Lower leg skin (tissue), 4 donors: ENCODE measurements at places on chromosomes 4 and X.

DNA sequence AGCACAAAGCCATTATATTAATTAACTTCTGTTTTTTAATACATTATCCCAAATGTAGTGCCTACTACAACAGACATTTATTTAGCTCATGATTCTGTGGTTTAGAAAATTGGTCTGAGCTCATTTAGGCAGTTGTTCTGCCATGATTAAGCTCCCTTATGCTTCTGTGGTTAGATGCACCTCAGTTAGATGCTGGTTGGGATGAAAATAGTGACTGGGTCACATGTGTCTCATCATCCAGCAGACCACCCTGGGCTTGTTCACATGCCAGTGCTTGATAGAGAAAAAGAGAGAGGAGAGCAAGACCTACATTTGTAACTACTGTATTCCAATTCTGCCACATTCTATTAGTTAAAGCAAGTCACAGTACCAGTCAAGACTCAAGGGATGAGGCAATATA is 376.4 kb upstream of the GNPDA2 start:
- DNase-seq, result no peak

- no peak for DNase-seq
Observed at GRCh38 chr4:189090174-189090814, 850.4 kb upstream of the FRG1 start.

- DNase-seq, result no peak
Observed at GRCh38 chrX:149040873-149041535, 464.1 kb downstream of the IDS start.

DNA sequence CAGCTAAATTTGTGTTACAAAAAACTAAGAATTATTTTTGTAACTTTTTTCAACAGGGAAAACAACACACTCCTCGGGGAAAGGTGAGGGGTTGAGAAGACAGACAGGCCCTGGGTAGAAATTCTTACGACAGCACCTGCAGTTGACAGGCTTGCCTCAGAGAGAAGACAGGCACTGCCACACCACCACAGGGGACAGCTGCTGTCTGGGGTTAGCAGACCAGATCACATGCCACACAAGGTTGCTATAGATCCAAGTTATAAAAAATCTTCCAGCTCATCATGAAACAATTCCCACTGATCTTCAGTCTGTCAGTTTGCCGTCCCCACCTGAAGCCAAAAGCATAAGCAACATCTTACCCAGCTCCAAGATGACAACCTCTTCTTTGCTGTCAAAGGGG is 143.2 kb upstream of the ZCCHC13 start:
- no peak for DNase-seq

GRCh38 chrX:14228611-14229010 is 198.9 kb upstream of the GEMIN8 start:
- no peak for DNase-seq

- no peak for DNase-seq
Observed at GRCh38 chr4:111945014-111945413, 200.2 kb upstream of the FAM241A start.

DNA sequence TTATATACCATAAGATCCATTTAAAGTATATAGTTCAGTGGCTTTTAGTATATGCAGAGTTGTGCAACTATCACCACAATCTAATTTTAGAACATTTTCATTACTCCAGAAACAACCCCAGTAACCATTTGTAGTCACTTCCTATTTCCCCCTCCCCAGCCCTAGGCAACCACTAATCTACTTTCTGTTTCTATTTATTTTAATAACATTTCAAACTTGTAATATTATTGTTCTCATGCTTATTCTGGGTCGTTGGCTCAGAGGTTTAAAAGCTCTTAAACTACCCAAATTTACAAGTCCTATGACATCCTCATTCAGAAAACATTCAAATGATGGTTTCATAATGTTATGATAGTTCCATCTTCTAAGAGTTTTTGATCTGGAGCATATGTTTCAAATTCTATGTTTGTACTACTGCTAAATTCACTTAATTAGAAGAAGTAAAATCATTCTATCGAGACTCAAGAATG is 18.4 kb downstream of the XIAP start:
- DNase-seq, result no peak

GRCh38 chr4:171235521-171235920 is 577.7 kb upstream of the GALNTL6 start:
- DNase-seq, result no peak

- no peak for DNase-seq
Observed at GRCh38 chr4:146514651-146515357, 6.9 kb downstream of the SLC10A7 start.

DNA sequence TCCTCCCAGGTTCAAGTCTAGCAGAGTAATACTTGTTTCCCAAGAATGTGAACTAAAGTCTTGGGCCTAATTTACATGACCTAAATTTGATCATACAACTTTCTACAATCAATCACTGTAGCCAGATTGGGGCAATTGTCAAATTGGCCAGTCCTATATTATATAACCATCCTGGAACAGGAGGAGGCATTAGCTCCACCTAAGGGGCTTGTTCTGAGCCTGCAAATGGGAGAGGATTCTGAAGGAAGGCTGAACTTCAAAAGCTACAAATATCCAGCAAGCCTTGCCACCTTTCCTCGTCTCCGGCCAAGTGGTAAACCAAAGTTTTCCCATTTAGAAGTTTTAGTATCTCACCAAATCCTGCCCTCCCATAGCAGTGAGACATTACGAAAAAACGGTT is 1289.6 kb upstream of the TENM3 start:
- no peak for DNase-seq

DNA sequence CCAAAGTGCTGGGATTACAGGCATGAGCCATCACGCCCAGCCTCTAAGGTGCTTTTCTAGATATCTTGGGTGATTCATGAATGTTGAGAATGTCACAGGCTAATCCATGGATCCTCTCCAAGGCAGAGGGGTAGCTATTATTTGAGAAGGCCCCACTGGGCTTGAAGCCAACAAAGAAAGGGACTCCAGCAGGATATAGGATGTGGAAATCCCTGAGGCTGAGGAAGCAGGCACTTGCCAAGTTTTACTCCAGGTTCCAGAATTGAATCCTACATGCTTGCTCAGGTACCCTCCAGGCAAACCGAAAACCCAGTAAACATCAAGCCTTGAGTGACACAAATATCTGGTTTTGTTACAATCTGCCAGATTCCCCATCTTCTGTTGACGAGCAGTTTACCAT is 15.8 kb downstream of the NLGN3 start:
- DNase-seq, result no peak

DNA sequence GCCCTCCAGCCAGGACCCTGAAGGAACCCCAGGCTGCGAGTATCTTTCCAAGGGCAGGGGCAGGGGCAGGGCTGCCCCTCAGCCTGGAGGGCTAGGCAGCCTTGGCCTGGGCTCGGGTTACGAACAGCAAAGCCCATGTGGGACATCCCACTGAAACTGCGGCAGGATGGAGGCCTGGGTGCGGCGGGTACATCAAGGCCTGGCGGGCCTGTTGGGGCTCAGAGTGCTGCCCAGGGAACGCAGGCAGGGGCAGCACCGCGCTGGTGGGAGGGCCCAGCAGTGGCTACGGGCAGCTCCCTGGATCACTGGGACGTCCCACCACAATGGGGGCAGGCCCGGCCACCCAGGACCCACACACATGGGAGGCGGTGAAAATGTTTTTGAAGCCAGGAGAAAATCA is 10.9 kb downstream of the NAT8L start:
- DNase-seq, result no peak

- no peak for DNase-seq
Observed at GRCh38 chrX:55005256-55005655, 5.1 kb downstream of the APEX2 start.

GRCh38 chr4:118175506-118175905 is 141.2 kb downstream of the NDST3 start:
- no peak for DNase-seq

GRCh38 chrX:20857746-20858145 is 516.5 kb upstream of the CNKSR2 start:
- DNase-seq, result peak; percentile 21

DNA sequence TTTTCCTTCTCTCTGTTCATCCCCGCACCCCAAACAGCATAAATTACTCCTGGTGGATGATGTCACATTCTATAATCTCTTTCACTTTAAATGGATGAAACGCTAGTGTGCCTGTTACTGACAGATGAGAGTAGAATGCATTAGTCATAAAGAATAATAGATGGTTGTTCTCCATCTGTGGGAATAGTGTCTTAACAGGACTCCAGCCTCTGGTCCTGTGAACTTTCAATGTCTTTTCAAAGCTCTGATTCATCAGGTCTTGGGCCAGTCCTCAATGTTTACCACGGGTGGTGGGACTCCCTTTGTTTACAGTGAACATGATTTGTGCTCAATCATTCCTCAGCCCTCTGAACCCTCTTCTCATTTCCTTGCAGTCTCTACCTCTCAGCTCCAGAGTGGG is 182.6 kb downstream of the GABRB1 start:
- no peak for DNase-seq

DNA sequence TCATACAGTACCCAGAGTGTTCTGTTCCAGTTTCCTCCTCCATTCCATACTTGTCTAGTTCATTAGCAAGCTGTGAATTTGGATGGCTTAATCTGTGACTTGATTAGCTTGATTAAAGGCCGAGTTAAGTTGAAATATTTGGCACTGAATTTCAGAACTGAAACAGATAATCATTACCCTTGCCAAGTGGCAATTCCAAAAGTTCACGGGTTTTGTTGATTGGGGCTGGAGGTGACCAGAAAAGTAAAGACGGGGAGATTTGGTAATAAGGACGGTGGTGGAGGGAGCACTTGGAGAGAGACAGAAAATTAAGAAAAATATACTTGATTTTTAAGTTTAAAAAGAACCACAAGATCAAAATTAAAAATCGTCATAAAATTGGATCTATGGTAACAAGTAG is 21.9 kb upstream of the KLHL2 start:
- DNase-seq, result no peak

- DNase-seq, result no peak
Observed at GRCh38 chr4:79199743-79200142, 126.1 kb downstream of the NAA11 start.

DNA sequence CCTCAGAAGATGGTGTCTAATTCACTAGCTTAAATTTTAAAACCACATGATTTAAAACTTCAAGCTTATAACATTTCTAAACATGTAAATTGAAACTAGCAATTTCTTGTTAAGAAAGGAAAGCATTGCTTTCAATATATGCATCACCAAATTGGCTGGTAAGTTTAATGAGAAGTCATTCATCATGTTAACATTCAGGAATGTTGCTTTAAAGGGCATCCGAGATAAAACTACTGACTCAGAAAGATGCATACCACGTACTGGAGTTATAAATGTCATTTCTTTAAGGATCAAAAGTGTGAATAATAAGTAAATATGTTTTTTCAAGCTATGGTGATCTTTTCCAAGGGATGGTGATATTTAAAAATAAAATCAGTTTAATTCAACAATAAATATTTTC is 83.3 kb upstream of the VCX2 start:
- DNase-seq, result no peak

- no peak for DNase-seq
Observed at GRCh38 chr4:65635051-65635821, 35.1 kb downstream of the EPHA5 start.

GRCh38 chrX:22652596-22652995 is 347.2 kb upstream of the DDX53 start:
- DNase-seq, result no peak

DNA sequence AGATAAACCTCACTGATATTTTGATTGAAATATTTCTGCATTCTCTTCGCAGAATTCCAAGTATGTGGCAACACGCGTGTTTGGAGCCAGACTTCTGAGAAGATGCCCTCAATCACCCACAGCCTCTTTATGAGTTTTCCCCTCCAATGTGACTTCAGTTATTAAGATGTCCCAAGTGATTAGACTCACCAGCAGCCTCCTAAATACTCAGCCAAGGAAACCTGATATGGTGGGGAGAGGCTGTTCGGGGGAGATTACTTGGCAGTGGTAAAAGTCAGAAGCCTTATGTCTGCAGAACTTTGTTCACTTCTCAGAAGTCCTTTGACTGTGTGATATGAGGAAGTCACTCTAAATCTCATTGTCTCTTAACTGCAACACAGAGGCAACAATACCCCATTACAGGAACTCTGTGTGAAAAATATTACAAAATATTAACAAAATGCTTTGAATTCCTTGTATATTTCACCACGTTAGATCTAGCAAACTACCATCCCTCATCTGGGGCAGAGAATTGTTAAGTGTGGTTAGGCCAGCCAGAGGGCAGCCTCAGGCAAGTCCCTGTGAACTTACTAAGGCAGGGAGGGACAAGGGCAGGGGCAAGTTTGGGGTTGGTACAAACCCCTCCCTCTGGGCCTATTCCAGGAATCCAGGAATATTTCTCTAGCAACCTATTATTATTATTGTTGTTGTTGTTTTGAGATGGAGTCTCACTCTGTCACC is 151.4 kb upstream of the USP9X start:
- peak; percentile 15 for DNase-seq

GRCh38 chrX:13194291-13195103 is 125.4 kb downstream of the ATXN3L start:
- no peak for DNase-seq

DNA sequence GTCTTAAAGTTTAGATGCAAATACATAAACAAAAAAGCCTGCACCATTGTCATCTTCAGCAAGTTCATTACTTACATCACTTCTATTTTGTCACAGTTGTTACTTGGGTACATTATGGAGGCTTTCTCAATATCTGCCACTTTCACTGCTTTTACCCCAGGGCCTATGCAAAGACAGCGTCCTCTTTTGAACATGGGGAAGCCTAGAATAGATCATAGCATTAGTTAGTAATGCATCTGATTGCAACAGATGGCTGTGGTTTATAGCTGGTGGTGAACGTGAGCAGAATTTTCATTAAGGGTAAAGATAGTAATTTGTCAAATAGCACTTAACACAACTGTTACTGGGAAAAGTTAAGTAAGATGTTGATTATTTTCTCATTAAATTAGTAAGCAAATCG is 729 bp downstream of the CXCL11 start:
- no peak for DNase-seq

GRCh38 chr4:42167709-42168108 is 15.3 kb upstream of the BEND4 start:
- DNase-seq, result no peak

GRCh38 chrX:149205937-149206336 is 299.2 kb downstream of the IDS start:
- DNase-seq, result no peak

DNA sequence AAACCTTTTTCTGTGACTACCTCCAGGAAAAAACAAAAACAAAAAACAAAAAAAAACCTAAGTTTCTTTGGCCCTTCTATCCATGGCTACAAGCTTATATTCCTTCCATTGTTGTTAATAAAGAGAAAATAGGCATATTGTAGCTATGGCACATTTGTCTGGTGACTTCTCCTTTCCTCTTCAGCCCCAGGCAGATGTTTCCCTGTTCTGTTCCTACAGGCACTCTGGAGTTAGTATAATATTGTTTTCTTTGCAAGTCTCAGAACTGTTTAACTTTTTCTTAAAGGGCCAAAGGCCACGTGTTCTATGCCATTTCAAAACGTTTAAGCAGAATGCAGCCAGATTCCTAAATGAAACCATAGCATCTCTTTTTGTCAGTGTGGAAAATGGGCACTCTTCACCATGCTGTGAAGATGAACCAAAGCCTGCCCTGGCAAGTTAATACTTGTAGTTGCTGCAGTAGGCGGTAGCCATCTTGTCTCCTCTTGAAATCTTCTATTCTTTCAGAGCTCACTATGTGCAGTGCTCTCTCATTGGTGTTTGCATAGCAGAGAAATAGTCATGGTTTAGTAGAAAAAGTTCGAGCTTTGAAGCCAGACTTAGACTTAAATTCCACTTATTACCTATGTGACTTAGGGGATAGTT is 44.8 kb upstream of the MTMR1 start:
- no peak for DNase-seq
